ENCODE measurements at places on chromosomes 2 and 18.
A peak's percentile ranks its signal among the peaks of the same experiment; 100 is the strongest.

GRCh38 chr18:36728345-36728744, 100.5 kb downstream of the TPGS2 start:
- no peak for DNase-seq

DNA sequence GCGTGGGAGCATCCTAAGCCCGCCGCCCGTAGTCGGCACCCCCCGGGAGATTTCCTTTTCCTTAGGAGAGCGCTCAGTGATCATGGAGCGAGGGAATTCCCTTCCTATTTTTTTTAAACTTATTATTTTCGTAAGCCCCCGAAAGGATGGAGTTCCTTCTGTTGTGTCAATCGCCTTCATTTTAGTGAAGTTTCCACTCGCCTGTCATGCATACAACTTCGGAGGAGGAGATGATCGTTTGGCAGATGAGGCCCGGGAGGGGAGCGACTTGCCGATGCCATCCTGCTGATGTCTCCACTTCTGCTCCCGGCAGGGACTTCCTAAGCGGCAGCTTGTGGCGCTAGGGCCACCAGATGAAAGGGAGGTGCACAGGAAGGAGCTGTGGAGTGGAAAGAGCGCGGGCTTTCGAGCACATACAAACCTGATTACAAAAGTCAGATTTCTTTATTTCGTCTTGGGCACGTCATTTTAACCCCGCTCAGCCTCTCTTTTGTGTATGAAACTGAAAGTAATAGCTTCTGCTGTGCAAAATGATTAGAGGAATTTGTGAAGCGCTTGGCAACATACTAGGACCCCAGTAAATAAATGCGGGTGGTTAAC, at the start of gene ADGRF3:
ADGRF3 (minus strand) TSS at position 336 of the 600 bp plus-strand sequence. CDS start 555 bp downstream, outside the sequence.
- peak; percentile 56 for DNase-seq

- no peak for DNase-seq
These were observed 221.4 kb upstream of the TFPI start for GRCh38 chr2:187775651-187776050.

DNA sequence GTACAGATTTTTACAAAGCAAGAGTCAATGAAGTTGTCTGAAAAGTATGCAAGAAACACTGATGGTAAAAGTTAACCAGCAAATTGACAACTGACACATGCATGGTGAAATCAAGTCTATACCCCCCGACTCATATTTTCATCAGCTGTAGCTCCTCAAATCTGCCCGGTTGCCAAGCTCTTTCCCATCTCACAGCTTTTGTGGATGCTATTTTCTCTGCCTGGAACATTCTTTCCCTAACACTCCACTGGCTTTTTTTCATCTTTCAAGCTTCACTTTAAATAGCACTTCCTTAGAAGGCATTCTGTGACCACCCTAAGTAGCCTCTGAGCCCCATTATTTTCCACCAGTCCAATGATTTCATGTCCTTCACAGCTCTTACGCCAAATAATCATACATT, 18.1 kb downstream of the NBAS start:
- DNase-seq = no peak

DNA sequence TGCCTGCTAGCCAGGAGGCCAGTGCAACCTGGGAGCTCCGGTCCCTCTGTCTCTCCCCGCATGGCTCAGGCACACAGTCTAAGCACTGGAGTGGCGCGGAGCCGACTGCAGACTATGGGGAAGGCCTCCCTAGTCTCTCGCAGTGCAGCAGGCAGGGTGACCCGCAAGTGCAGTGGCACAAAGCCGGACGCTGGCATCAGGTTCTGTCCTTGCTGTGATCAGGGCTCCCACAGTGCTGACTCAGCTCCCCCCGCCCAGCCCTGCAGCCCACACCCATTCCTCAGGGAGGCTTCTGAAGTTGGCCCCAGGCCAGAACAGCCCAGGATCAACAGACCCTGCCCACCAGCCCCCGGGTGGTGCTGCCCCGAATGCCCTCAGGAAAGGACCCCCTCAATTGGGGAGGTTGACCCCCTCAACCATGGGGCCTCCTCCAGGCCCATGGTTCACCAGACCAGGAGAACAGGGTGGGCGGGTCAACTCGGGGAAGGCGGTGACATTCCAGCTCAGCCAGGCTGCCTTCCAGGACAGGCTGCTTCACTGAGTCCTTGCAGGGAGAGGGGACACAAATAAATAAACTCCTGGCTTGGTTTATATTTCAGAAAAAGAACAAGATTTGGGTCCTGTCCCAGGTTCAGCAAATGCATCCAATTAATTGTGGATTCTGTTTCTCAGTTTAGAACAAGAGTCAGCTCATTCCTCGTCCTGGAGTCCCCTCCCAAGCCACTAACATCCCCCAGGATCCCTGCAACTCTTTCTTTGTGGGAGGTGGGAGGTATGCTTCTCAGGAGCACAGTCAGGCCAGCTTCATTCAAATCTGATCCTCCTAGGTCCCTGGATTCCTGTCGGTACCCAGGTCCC, 12.2 kb downstream of the BIN1 start:
- DNase-seq = no peak

DNA sequence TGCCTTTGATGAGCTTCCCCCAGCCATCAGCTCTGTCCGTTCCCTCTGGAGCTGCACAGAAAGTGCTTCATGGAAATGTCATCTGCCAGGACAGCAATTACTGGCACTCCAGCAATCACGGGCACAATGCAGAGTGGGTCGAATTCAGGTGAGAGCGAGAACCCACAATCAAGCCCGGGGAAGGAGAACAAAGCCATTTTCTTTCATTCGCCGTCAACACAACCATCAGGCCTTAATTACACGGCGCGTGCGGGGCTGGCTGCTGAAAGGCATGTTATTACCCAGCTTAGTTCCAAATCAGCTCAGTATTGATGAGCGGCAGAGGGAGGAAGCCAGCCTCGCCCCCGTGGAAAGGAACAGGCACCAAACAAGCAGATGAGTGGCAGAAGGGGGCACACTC, 143.9 kb downstream of the MYT1L start:
- no peak for DNase-seq

DNA sequence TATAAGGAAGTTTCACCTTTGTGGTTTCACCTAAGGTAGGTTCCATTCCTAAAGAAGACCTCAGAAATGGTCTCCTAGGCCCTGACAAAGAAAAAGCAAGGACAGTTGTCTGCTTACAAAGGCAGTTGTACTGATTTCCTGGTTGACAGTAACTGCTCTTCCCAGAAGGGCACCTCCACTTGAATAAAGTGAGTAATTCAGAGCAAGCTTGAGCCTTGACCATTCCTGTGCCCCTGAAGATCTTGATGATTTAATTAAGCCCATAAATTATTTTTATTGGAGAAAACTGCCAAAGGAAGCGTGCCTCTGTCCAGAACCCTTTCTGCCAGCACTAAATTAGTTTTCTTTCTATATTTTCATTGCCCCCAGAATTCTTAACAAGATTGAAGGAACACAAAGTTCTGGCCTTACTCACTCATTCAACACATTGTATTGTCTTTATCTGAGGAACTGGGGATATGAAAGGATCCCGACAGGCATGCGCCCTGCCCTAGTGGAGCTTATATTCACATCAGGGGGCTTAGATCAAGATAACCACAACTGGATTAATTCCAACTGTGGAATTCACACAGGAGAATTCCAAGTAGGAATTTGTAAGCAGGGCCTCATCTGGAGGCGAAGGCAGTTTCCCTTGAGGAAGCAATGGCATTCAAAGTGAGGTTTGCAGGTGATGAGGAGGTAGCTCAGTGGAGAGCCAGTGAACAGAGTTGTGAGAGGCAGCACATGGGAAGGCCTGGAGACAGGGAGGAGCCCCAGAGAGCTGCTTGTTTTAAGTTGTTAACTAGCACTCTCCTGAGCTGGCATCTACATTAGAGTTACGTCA, 21.2 kb downstream of the PTRHD1 start:
- no peak for DNase-seq

GRCh38 chr2:201674794-201675193, 23.6 kb downstream of the MPP4 start:
- no peak for DNase-seq

- no peak for DNase-seq
These were observed 33.2 kb upstream of the CYTIP start for GRCh38 chr2:157476953-157477709.

DNA sequence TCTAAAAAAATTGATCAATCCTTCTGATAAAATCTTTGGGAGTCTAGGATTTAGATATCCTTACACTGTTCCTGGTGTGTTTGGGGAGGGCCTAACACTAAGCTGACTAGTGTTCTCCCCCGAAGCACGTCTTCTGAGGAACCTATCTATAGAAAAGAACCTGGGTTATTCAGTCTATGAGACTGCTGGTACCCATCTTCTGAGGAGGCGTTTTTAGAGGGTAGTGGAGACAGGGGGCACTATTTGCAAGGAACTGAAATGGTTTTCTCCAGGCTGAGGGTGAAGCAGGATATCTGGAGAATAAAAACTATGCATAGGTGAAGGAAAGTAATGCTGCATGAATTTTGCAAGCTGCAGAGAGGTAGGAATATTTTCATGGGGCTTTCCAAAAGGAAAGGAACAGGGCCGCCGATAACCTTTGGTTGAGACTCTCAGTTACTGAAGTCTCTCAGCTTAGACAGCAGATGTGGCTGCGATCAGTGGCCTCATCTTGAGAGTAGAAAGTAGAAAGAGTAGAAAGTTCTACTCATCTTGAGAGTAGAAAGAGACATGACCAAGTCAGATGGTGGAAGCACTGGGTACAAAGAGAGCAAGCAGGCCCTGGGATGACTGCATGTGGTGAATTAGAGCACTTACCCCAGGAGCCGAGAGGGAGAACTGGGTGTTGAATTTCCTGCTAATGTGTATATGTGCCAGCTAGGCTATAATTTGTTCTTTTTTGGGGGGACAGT, 31.8 kb upstream of the KCNE4 start:
- DNase-seq = no peak

DNA sequence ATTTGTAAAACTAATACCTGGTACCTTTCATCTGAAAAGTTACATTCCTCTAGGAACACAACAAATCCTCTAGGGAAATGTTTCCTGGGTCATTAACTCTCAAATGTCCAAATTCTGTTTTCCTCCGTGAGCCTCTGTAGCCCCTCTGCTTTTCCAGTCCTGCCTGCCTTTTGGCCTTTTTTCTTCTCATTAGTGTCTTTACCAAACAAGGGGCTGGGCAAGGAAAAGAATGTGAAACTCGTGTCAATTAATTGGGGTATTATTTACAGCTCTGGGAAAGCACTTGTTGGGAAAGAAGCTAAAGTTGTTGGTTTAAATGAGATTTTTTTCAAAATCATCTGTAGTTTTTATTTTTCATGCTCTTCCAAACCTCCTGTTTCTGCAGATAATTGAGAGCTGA, 198.1 kb upstream of the NRP2 start:
- DNase-seq = no peak

DNA sequence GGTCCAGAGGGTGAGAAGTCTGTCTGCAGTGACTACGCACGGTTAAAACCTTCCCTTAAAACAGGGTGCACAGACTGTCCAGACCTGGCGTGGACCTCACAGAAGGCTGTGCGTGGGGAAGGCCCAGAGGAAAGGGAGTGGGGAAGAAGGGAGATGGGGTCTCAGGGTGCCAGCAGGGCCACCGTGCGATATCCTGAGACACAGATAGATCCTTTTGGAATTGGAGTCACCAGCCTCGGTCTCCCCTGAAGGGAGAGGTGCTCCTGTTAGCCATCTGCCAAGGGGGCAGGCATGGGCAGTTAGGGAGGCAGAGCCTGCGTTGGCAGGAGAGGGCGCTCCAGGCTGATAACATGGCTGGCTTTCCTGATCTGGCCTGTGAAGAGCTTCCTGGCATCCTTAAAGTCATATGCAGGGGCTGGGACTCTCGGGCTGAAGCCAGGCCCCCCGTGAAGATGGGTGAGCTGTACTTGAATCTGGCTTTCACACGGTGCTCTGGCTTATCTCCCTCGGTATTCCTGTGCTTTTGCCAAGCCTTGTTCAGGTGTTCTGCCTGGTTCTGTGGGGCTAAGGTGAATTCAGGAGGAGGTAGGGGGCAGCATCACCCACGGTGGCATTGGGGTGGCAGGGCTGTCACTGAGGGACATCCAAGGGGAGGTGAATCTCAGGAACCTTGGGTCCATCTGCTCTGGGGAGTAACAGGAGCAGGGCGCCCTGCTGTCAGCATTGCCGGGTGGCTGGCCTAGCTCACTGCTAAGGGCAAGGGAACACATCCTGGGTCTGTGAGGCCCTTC, 107.2 kb upstream of the SMAD2 start:
- no peak for DNase-seq

DNA sequence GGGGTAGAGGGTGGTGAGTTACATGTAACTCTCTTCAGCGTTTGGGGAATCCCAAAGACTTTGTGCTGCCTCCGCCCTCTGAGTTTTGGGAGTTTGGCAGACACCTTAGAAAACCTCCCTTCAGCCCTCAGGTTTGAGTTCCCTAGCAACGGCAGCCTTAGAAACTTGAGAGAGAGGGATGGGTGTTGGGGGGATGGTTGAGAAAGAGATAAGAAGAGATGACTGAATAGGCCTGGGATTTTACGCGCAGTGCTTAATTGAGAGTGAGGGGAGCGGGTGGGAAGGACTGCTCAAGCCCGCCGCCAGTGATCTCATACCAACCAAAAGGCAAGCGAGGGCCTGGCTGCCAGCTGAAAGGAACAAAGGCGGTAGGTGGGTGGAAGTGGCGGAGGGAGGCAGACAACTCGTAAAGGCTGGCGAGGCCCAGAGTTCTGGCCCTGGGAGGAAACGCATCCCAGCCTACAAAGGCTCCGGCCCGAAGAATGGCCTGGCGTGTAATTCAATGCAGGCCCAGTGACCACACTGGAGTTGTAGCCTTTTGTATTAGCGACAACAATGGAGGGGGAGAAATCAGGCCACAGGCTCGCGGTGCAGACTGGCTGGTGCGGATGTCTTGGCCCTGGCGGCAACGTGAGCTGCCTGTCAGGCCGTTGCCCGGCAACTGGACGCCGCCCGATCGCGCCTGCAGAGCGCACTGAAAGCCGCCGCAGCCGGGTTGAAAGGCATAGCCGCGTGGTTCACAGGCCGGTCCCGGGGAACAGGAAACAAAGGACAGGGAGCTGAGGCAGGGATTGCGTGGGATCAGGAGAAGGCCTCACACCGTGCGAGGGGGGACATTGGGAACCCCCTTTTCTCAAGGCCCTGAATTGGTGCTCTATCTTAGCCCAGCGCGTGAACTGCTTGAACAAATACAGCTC, 39.9 kb upstream of the DARS1 start:
- peak; percentile 39 for DNase-seq

DNA sequence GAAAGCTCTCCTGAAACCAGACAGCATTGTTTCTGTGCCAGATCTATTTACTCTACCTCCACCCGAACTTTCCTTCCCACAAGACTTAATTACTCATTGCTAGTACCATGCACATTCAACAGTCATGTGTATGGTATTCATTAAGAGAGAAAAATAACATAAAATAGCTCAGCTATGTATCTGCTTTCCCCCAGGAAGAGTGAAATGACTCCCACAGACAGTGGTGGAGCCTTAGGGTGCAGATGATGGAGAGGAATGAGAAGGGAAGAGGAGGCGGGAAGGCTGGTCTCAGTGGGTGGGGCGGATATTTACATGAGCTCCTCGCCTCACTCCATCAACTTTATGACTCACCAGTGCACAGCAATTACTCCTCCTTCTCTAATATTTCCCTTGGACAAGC, 724.5 kb downstream of the EPHA4 start:
- DNase-seq = no peak

DNA sequence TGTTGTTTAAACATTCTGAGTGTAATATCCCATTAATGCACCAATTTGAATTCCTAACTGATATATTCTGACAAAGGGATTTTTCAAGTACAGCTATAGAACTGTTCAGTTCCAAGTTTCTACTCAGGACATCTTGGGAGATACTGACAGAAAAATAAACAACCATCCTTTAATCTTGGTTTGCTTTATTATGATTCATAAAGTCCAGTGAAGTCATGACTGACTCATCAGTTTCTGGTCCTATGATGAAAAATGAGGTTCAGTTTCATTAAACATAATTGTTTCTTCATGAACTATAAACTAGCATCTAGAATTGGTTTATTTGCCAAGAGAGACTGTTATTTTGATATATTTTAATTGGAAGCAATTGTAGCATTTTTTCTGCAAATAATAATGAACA, 896.2 kb downstream of the CCDC85A start:
- DNase-seq = no peak

- no peak for DNase-seq
These were observed 13.1 kb upstream of the MLPH start for GRCh38 chr2:237473878-237474441.
